Activated T-helper 2 cell treated with anti-CD3 and anti-CD28 coated beads, Interferon-gamma antibody, Interleukin-2, Interleukin-4, amounts not matched to agents 10 μg/mL and 5 μg/mL and 100 μg/mL, durations not matched to agents 14 hours and 24 hours and 36 hours (primary cell): ENCODE measurements at places on chromosomes 4 and X. TPM values are rescaled to one million over a fixed set of nuclear protein-coding genes. Genes with fewer than 3 reads are reported as not detected.

Gene RNF175
- not detected in 2 replicates for total RNA-seq

Gene GNRHR
- total RNA-seq = not detected in 2 replicates

Gene CCDC120
- 4.6 and 6.6 TPM in 2 replicates for total RNA-seq

Gene HTN1
- total RNA-seq = not detected in 2 replicates

Gene TMPRSS11D
- not detected in 2 replicates for total RNA-seq

Gene PAGE2
- not detected in 2 replicates for total RNA-seq

Gene PPEF2
- total RNA-seq = 0.11 TPM in 1 of 2 replicates, not detected in the other

Gene TLL1
- total RNA-seq = not detected in 2 replicates

Gene VSIG4
- total RNA-seq = not detected in 2 replicates

Gene RAB40AL
- total RNA-seq = 0.30 TPM in 1 of 2 replicates, not detected in the other

GRCh38 chr4:32574803-32575202 is 1854.6 kb downstream of the PCDH7 start:
- H3K36me3 ChIP-seq = no peaks in the 10 kb centered on the region
- no peak for DNase-seq
- H3K27me3 ChIP-seq = no peaks in the 10 kb centered on the region
- H3K4me3 ChIP-seq = no peak overlapping the region

DNA sequence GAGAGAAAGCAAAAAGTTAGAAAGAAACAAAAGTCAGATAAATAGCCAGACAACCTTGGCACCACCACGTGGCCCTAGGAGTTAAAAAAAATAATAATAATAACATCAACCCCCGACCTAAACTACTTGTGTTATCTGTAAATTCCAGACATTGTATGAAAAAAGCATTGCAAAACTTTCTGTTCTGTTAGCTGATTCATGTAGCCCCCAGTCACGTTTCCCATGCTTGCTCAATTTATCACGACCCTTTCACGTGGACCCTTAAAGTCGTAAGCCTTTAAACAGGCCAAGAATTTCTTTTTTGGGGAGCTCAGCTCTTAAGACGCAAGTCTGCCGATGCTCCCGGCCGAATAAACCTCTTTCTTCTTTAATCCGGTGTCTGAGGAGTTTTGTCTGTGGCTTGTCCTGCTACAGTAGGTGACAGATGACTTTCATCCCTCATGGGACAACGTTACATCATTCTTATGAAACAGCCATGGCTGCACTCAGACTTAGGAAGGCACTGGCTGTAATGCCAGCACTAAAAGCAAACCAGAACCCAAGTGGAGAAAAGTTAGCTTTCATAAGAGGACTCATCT is 520 bp downstream of the ACOX3 start:
- peak overlapping the region; percentile 95 for H3K4me3 ChIP-seq
- H3K27ac ChIP-seq = peak overlapping the region; percentile 89
- peaks cover 17% of the 10 kb centered on the region for H3K36me3 ChIP-seq
- no peaks in the 10 kb centered on the region for H3K27me3 ChIP-seq
- H3K4me1 ChIP-seq = peaks cover 62% of the 10 kb centered on the region

- no peaks in the 10 kb centered on the region for H3K27me3 ChIP-seq
- H3K36me3 ChIP-seq = no peaks in the 10 kb centered on the region
- no peak overlapping the region for H3K27ac ChIP-seq
Measured at GRCh38 chr4:147299205-147299604, 181.7 kb upstream of the EDNRA start.

DNA sequence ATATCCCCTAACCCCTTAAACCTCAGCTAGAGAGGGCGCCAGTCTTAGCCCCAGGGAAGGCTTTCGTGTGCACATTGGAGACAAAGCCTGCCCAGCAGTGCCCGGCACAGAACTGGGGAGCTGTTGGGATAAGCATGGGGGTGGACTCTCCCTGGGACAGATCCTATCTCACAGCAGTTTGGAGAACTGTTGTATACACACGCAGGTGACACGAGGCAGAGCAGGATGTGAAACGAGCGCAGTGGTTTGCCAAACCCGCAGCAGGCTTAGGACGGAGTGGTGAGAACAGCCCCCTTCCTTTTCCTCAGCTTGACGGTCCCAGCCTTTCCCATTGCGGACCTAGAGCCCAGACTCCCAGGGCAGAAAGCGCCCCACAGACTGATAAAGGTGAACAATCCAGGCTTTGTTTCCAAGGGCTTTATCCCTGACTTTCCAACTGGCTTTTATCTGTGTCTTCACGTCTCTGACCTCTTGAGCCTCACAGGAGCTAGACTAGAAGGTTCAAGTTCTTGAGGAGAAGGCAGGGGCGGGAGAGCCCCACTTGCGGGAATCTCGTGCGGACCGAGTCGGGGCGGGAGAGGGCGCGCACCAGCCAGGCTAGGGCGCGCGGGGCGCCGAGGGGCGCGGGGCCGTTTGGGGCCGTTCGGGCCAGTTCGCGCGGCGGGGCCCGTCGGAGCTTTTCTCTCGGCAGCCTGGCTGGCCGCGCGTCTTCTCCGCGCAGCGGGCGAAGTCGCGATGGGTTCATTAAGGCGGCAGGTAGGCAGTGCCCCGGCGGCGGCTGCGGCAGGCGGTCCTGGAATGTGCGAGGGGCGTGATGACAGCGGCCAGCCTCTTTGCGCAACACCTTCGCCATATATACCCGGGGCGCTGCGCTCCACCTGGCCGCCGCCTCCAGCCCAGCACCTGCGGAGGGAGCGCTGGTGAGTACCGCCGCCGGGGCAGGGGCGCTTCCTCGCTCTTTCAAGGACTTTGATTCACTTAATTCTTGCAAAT is at the start of gene SLC34A2:
Gene SLC34A2 (plus strand): TSS at position 881 of the 993 bp plus-strand sequence. CDS start 6,650 bp downstream, outside the sequence.
- H3K4me3 ChIP-seq = no peak within 1 kb of the TSS
- H3K27me3 ChIP-seq = peaks cover 34% of the 10 kb centered on the region
- H3K4me1 ChIP-seq = peaks cover 5% of the 10 kb centered on the region
- H3K36me3 ChIP-seq = no peaks in the 10 kb centered on the region

DNA sequence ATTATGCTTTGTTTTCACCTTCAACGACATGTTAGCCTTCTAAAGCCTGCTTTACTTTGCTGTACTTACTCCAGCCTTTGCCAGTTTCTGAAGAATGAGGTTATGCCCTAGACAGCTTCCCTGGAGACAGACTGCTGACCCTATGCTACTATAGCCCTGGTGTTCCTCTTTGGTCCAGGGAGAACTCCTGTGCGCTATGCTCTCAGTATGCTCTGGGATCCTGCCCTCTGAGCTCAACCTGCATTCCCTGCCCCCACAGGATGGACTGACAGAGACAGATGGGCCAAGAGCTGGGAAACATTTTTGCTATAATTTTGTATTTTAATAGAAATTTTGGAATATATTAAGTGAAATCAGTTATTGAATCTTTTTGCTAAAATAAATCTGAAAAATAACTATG is 425.9 kb downstream of the TMA16 start:
- H3K4me1 ChIP-seq = no peaks in the 10 kb centered on the region
- no peaks in the 10 kb centered on the region for H3K36me3 ChIP-seq
- no peak for DNase-seq

- DNase-seq = no peak
- H3K27me3 ChIP-seq = no peaks in the 10 kb centered on the region
- no peak overlapping the region for H3K4me3 ChIP-seq
- H3K4me1 ChIP-seq = peaks cover 2% of the 10 kb centered on the region
Measured at GRCh38 chr4:2887343-2887742, 43.7 kb downstream of the ADD1 start.

DNA sequence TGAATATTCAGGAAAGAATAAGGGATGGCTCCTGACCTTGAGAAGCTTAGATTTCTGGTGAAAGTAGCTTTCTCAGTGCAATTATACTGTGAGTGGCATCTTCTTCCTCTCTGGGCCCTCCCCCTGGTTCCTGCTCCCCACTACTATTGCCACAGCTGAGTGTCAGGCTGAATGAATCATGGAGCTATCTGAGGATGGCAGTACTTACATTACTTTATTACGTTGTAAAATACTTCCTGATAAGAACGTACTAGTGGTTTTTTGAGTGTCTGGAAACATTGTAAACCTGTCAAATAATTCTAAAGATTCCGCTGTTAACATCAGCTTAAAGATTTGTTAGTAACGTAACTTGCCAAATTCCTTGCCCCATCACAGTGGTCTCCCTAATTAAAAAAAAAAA is 36.2 kb downstream of the ARHGAP10 start:
- no peak overlapping the region for H3K4me3 ChIP-seq
- peaks cover 8% of the 10 kb centered on the region for H3K36me3 ChIP-seq
- H3K27me3 ChIP-seq = no peaks in the 10 kb centered on the region
- DNase-seq = no peak

GRCh38 chr4:40940317-40940741 is 190.6 kb downstream of the NSUN7 start:
- H3K4me3 ChIP-seq = no peak overlapping the region
- H3K36me3 ChIP-seq = no peaks in the 10 kb centered on the region
- H3K27me3 ChIP-seq = peaks cover 13% of the 10 kb centered on the region
- no peaks in the 10 kb centered on the region for H3K4me1 ChIP-seq
- DNase-seq = no peak

GRCh38 chr4:1406981-1407656 is 877 bp upstream of the NKX1-1 start:
- peaks cover 22% of the 10 kb centered on the region for H3K27me3 ChIP-seq
- no peak overlapping the region for H3K4me3 ChIP-seq
- H3K36me3 ChIP-seq = peaks cover 6% of the 10 kb centered on the region
- no peak overlapping the region for H3K27ac ChIP-seq

DNA sequence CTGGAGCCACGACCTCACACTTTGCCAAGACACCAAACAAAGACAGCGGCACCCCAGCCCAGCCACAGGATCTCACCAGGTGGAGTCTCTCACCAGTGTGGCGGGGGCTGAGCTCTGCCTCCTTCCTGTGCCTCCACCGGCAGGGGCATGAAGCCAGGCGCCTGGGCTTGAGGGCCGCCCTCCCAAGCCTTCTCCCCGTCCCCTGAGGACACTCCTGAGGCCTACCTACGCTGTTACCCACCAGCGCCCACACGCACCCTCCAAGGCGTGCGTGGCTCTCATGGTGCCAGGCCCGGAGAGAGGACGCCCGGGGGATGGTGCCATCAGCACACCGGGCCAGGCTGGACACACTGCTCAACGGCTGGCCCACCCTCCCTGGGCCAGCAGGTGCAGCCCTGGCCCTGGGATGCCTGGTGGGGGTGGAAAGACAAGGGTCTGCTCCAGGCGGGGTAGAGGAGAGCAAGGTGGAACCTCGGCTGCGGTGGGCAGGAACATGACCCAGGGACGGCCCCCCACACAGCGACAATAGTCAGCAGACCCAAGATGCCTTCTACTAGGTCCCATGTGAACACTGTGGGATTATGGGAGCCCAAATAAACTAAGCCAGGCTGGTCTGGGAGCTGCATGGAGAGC is 22.1 kb downstream of the NELFA start:
- H3K4me3 ChIP-seq = no peak overlapping the region
- DNase-seq = no peak
- no peak overlapping the region for H3K27ac ChIP-seq

- no peaks in the 10 kb centered on the region for H3K4me1 ChIP-seq
- H3K27ac ChIP-seq = no peak overlapping the region
- no peaks in the 10 kb centered on the region for H3K27me3 ChIP-seq
- no peak for DNase-seq
- H3K4me3 ChIP-seq = no peak overlapping the region
Measured at GRCh38 chr4:31291238-31291637, 571.1 kb downstream of the PCDH7 start.
